ENCODE measurements at places on chromosomes 3 and 15.

DNA sequence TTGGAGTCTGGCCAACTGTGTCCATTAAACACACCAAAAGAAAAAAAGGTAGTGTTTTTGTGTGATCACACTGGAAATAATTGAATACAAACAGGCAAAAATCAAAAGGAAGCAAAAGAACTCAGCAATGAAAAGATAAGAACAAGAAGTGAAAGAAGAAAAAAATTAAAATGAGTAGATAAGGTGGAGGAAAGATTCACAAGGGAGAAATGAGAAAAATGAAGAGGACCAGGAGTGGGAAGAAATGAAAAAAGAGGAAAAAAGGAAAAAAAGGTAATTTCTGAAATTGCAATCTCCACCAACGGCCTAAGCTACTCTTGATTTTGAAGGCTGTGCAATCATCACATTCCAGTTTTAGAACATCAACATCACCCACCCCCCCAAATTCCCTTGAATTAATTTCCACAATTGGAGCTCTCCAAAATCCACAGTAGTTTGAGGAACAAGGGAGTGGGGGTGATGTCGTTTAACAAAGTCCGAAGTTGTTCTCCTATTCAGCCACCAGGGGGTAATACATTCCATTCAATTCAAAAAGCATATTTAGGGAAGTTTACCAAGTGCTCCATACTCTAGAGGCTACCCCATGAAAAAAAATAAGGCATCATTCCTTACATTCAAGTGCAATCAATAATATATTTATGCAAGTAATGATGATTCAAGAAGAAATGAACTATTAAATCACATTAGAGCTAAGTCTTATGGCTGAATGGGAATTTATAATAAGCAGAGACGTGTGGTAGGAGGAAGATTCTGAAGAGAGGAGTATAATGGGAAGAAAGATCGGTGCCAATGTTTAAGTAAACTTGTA, 37.4 kb downstream of the ZNF860 start:
- DNase-seq = no peak

GRCh38 chr15:101128221-101129015, 123.4 kb downstream of the CHSY1 start:
- DNase-seq = no peak

DNA sequence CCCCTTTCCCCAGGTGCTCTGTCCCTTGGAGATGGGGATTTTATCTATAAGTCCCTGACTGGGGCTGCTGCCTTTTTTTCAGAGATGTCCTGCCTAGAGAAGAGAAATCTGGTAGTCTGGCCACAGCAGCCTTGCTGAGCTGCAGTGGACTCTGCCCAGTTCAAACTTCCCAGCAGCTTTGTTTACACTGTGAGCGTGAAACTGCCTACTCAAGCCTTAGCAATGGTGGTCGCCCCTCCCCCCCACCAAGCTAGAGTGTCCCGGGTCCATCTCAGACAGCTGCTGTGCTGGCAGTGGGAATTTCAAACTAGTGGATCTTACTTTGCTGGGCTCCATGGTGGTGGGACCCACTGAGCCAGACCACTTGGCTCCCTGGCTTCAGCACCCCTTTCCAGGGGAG, 38.9 kb downstream of the TMEM266 start:
- no peak for DNase-seq

DNA sequence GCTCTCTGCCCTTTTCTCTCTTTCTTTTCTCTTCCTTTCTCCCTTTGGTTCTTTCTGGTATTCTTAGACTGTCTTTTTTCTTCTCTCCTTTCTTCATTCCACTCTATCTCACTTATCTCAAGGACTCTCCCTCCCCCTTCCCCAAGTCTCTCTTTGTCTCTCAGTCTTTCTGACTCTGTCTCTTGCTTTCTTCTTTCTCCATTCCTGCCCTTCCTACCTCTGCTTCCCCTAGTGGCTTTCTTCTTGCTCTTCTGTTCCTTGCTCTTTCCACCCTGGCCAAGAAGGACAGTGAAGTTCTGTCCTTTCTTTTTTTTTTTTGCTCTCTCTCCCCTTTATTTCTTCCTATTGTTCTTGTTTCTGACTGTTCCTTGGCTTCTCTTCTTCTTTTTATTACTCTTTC, 22.3 kb upstream of the RPL39L start:
- no peak for DNase-seq

DNA sequence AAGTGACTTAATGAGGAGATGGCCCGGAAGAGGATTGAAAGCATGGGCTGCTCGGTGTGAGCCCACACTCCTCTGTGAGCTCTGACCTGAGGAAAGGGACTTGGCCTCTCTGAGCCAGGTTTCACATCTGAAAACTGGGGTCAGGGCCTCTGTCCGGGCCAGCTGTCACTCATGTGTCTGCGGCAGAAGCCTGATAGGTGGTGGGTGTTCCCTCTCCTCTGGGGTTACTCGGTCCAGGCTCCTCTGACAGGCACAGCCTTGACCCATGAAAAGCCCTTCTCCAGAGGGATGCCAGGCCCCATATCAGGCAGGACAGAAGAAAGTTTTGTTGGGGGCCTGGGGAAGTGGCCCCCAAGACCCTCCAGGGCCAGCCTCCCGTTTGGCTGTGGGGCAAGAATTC, 131.4 kb downstream of the CHSY1 start:
- DNase-seq = no peak

- DNase-seq = peak; percentile 25
Observed at GRCh38 chr3:124995460-124995994, 60.3 kb downstream of the HEG1 start.

DNA sequence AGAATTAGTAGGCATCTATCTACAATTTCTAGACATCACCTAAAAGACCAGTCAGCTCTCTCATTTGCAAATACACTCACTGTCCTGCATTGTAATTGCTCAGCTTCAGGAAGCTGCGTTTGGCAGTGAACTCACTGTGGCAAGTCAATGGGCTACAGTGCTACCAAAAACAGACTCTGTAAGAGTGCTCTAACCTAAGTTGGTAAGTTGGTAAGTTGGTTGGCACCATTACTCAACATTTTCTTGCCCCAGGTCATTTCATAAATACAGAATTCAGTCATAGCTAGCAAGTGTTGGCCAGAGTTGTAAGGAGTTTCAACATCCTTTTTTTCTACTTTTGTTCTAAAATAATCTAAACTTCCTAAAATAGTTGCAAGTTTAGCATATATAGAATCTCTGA, 466.3 kb downstream of the NAALADL2 start:
- DNase-seq = no peak

DNA sequence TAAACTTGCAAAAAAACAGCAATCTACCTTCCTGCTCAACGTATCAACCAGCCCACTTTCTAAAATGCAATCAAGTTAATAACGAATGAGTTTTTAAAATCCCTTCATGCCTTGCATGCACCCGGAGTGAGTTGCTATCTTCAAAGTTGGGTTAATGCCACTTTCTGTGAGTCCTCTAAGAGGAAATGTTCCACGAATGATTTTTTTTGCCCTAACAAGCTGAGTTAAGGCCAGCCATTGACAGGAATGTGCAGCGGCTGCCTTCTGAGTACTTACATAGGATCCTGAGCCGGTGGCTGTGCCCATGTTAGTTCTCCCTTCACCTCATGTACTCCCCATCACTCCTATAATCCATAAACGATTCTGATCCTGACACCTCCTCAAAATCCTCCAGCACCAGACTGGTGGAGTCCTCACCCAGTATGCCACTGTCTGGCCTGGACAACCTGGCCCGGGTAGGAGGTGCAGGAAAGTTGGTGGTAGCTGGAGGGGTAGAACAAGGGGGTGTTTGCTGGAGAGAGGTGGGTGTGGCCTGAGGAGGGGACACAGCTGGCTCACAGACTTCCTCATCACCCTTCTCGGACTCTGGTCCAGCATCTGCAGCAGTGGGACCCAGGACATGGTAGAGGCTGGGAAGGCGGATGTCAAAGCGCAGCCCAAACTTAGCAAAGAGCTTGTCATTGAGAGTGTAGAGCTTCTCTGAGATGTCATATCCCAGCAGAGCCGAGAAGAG, 12.4 kb downstream of the POPDC2 start:
- no peak for DNase-seq

- DNase-seq = no peak
Observed at GRCh38 chr3:64399205-64399800, 174.0 kb upstream of the PRICKLE2 start.

- DNase-seq = no peak
Observed at GRCh38 chr15:96448923-96449322, 118.4 kb downstream of the NR2F2 start.

DNA sequence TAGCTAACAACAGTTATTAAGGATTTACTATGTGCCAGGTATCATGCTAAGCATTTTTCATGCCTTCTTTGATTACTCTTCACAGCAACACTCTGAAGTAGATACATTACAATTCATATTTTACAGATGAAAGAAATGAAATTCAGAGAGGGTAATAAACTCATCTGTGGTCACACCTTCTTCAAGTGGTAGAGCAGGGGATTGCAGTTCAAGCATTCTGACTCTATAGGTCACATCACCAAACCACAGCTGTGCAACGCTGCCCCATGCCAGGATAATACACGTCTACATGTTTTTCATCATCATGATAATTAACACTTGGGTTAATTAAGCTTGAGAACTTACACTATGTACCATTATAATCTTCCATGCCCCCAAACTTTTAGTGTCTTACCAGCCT, 98.5 kb downstream of the LRRC3B start:
- DNase-seq = no peak

DNA sequence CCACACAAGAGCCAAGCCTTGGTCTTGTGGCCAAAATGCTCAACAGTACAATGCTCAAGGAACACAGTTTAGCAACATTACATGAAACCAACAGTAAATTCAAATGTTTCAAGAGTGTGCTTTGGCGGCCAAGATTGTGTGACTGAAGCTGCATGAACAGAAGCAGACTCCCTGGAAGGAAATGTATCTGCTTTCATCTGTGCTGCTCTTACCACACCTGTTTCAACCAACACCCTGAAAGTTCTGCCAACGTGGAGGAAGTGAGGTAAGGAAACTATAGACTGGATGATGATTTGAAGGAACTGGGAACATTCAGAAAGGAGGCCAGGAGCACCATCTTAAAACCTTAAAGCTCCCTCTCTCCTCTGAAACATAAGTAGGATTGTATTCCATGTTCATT, 55.7 kb downstream of the MB21D2 start:
- no peak for DNase-seq

GRCh38 chr15:100254691-100255090, 87.1 kb downstream of the ADAMTS17 start:
- DNase-seq = no peak

DNA sequence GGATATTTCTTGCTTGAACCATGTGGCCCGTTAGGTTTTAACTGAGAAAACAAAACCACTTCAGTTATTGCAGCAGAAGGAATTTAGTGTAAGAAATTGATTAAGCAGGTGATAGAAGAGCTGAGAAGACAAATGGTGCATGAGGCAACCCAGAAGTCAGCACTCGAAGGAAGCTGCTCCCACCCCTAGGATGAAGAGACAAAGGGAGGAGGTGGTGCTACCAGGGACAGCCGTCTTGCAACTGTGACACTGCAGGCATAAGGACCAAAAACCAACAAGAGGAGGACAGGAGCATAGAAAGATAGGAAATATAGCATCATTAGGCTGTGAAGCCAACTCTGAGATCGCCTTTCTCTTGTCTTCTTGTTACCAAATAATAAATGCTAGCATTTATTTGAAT, 89.0 kb downstream of the IL20RB start:
- no peak for DNase-seq

DNA sequence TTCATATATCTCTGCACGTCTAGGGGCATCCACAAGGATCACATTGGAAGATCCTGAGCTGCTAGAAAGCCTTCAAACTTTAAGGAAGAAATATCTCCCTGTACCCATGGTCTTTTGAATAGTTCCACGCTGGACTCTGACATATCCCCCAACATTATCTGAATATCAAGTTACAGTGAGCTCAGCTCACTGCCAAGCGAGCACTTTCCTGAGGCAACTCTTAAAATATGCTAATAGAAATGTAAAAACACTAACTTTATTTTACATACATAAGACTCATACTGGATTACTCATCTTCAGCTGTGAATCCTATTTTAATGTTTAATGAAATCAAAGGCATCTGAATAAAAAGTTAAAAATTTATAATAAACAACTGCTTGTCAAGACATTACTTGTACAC, 420.2 kb upstream of the CCDC54 start:
- DNase-seq = no peak

DNA sequence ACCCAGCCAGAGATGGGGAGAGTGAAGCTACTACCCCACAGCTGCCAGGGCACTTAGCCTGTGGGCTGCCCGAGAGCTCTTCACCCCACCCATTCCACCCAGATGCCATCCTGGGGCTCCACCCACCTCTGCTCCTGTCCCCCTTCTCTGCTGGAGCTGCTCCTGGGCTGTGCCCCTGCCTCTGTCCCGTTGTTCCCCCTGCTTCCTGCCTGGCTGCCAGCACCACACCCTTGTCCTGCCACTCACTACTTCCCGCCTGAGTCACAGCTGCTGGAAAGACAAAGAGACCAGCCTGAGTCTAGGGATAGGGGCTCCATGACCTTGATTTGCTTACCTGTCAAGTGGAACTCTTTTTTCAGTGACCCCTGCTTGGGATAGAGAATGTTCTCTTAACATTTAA, 12.4 kb downstream of the GNAI2 start:
- DNase-seq = no peak

DNA sequence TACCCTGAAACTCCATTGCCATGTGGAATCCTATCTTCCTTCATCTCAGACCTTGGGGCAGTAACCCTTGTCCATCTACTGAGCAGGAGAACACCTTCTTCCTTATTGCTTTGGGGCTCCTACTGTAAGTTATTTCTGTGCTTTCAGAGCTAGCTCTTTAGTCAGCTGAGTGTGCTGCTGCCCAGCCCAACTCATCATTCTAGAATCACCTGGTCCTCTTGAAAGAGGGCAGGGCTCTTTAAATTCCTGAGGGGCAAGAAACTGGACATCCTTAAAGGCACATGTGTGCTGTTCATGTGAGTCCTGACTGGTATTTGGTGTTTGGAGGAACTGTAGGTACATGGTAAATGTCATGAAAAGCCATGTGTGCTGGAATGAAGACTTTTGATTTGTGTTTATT, 140.9 kb downstream of the ARNT2 start:
- DNase-seq = no peak

- DNase-seq = no peak
Observed at GRCh38 chr3:112815981-112816380, 30.7 kb downstream of the CD200R1L start.

GRCh38 chr3:138908846-138909245, 38.1 kb downstream of the FOXL2 start:
- DNase-seq = no peak

GRCh38 chr3:64903006-64903405, 215.2 kb upstream of the ADAMTS9 start:
- DNase-seq = no peak

- no peak for DNase-seq
Observed at GRCh38 chr3:42875325-42876151, at the start of gene CYP8B1. CYP8B1 (minus strand) TSS chr3:42875879; CDS start chr3:42875816, 63 bp downstream.

Data from T follicular helper cell (primary cell).